ENCODE measurements at places on chromosomes 4 and X.

- no peak for DNase-seq
These were observed 249.4 kb downstream of the HNRNPD start for GRCh38 chr4:82124365-82124764.

- DNase-seq, result peak; percentile 29
These were observed 570 bp downstream of the WDR44 start for GRCh38 chrX:118346258-118347094.

GRCh38 chrX:44239036-44239435, 104.4 kb downstream of the EFHC2 start:
- DNase-seq, result no peak

GRCh38 chr4:69713593-69713992, 46.8 kb downstream of the SULT1B1 start:
- DNase-seq, result no peak
